ENCODE measurements at places on chromosomes 4 and X.

DNA sequence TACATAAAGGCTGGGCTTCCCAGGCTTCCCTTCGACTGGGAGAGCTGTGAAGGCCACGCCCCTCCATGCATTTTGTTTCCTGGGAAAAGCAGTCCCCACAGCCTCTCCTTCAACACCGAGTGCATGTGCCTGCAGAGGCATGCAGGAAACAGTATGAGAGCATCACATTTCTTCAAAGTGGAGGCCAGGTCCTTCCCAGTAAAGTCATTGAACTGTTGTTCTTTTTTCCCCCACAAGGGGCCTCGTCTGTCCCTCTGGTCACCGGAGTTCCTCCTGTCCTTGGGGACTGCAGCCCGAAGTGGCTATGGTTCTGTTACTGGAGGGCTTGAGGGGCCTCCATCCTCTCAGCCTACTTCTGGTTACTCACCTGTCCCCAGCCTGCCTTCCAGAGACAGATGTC is 56.0 kb downstream of the RAI2 start:
- DNase-seq = no peak

GRCh38 chr4:111788099-111788498 is 357.2 kb upstream of the FAM241A start:
- no peak for DNase-seq

- DNase-seq = no peak
These were observed 5.0 kb upstream of the ZCCHC4 start for GRCh38 chr4:25307596-25307995.

GRCh38 chrX:44906041-44906440 is 33.1 kb downstream of the KDM6A start:
- DNase-seq = no peak

DNA sequence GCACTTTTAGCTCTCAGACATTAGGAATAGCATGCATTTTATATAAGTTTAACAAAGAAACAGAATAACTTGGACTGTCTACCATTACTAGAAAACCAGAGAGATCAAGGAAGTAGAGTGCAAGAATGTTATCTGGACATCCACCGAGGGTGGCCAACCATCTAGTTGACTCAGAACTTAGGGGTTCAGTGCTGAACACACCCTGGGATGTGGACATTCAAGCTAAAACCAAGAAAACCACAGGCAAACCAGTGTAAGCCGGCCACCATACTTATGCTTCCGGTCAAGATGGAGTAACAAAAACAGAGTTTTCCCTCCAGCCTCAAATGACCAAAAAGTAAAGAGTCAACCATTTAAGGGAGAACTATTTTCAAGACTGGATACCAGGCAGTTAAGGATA is 181.4 kb upstream of the MXRA5 start:
- DNase-seq = no peak

Data from NCI-H1436 treated with DMSO at 0.1 percent for 48 hours (cell line).